A549 treated with RU486 at 1 μM for 4 hours (cell line): ENCODE measurements at places on chromosomes 12 and 14. TPM values are rescaled to one million over a fixed set of nuclear protein-coding genes. Genes with fewer than 3 reads are reported as not detected.

Gene MMP17
- 5.9 to 12.4 TPM (median 12.2 TPM) in 5 replicates for total RNA-seq

Gene CFAP73
- 0.10 TPM in 2 of 5 replicates, not detected in the others for total RNA-seq

Gene NTN4
- total RNA-seq, result 41.1 to 57.2 TPM (median 48.7 TPM) in 5 replicates

Gene OS9
- 112 to 122 TPM (median 116 TPM) in 5 replicates for total RNA-seq

Gene SLC25A47
- not detected in 5 replicates for total RNA-seq

Gene TAC3
- total RNA-seq, result 0.20 TPM in 1 of 5 replicates, not detected in the others

Gene NKX2-1
- 0.07 TPM in 1 of 5 replicates, not detected in the others for total RNA-seq

Gene GLIPR1L1
- total RNA-seq, result not detected in 5 replicates

Gene TAPBPL
- total RNA-seq, result 2.2 to 5.2 TPM (median 3.7 TPM) in 5 replicates

Gene PPM1H
- 6.9 to 8.8 TPM (median 7.2 TPM) in 5 replicates for total RNA-seq

Gene PTPRQ
- total RNA-seq, result 0.01 to 0.02 TPM (median 0.02 TPM) in 3 of 5 replicates, not detected in the others

Gene PLEKHD1
- 0.03 to 0.05 TPM (median 0.04 TPM) in 3 of 5 replicates, not detected in the others for total RNA-seq

Gene NFYB
- 16.7 to 32.6 TPM (median 28.6 TPM) in 5 replicates for total RNA-seq

Gene KRT8
- total RNA-seq, result 2,919 to 3,631 TPM (median 3,474 TPM) in 5 replicates

Gene CCDC184
- total RNA-seq, result 3.0 to 3.4 TPM (median 3.3 TPM) in 5 replicates

Gene LAG3
- 0.69 to 1.6 TPM (median 1.3 TPM) in 5 replicates for total RNA-seq

Gene ALDH1L2
- total RNA-seq, result 1.9 to 3.7 TPM (median 3.1 TPM) in 5 replicates

Gene FAIM2
- total RNA-seq, result not detected in 5 replicates

Gene SERPINA4
- total RNA-seq, result not detected in 5 replicates
